Activated naive CD4-positive, alpha-beta T cell treated with Interleukin-2 at 50 U/mL for 16 hours (primary cell): ENCODE measurements at places on chromosomes 2 and 18.

DNA sequence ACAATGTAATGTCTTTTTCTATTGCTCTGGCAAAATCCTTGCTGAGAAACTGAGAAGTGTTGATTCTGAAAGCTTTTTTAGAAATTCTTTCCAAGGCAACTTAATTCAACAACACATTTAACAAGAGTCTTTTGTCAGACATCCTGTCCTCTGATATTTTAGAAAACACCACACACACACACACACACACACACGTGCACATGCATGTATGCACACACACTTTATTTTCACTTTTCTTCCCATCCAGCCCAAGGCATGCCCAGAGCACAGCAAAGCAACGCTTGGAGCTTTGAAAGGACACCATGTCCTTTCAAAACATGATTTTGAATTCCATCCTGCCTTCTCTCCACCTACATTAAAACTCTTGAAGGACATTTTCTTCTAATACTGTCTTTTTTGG, 116.1 kb downstream of the ATL2 start:
- DNase-seq, result no peak

DNA sequence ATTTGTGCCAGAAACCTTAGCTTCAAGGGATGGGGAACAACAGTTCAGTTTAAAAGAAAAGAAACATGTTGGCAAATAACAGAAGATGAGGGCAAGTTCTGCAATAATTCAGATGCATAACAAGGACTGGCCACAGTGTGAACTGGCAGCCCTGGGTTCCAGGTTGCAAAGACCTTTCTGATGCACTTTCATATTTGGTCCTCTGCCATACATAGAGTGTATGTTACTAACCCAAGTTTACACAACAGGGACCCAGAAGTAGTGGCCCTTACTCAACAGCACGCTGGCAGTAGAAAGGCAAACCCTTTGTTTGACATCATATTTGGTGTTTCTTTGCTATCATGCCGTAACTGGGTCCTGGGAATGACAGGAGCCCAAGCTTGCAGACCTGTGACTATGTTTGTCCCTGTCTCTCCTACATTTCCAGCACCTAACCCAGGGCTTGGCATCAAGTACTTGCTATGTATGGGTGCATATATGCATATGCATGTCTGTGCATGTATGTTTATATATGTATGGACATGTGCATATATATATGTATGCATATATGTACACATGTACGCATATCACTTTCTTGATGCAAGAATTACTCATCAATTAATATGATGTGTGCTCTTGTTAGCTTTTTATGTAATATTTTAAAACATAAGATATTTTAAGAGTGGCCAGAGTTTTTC, 94.3 kb downstream of the MBP start:
- DNase-seq, result no peak

GRCh38 chr2:197850882-197851450, 46.6 kb downstream of the PLCL1 start:
- DNase-seq, result no peak

- DNase-seq, result no peak
Observed at GRCh38 chr2:145875016-145875415, 1355.1 kb upstream of the ZEB2 start.

- no peak for DNase-seq
Observed at GRCh38 chr2:207484444-207485391, 45.0 kb upstream of the CREB1 start.

DNA sequence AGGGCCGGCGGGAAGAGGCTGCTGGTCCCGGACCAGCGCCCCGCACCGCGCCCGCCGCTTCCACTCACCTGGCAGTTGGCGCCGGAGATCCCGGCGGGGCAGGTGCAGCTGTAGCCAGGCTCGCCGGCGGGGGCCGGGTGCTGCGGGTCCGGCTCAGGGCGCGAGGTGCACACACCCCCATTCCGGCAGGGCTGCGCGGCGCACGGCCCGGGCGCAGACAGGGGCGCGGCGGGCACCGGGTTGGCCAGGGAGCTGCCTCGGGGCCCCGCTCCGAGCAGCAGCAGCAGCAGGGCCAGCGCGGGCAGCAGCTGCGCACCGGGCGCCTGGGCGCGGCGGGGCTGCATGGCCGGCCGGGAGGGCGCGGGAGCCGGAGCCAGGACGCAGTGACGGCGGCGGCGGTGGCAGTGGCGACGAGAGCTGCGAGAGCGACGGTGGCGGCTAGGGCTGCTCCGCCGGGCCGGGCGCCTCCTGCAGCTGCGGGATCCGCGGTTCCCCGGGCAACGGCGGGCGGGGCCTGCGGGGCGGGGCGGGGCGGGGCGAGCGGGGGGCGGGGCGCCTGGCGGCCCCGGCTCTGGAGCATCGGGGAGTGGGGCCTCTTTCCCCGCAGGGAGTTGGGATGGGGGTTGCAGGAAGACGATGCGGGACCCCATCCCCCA, at the start of gene DNER:
Gene DNER, minus strand, starts transcription at position 476 of the 656 bp plus-strand sequence. Its CDS starts 132 bp downstream, at position 344.
- peak; percentile 41 for DNase-seq

DNA sequence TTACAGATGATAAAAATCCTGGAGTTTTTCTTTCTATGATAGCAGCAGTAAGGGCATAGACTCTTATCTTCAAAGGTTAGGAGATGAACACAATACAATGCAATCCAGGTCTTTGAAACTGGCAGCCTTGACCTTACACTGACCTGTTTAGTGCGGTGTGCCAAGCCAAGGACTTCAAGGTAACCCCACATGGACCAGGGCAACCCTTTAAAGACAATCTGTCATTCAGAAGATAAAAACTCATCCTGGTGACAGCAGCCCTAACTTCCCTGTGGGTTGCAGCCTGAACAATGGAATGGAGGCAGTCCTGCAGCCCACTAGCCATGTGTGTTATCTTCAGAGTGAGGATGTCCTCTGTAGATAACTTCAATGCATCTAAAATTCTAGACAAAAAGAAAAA, 78.1 kb downstream of the RTTN start:
- no peak for DNase-seq

GRCh38 chr2:46695283-46695682, 215.9 kb downstream of the TMEM247 start:
- DNase-seq, result no peak

DNA sequence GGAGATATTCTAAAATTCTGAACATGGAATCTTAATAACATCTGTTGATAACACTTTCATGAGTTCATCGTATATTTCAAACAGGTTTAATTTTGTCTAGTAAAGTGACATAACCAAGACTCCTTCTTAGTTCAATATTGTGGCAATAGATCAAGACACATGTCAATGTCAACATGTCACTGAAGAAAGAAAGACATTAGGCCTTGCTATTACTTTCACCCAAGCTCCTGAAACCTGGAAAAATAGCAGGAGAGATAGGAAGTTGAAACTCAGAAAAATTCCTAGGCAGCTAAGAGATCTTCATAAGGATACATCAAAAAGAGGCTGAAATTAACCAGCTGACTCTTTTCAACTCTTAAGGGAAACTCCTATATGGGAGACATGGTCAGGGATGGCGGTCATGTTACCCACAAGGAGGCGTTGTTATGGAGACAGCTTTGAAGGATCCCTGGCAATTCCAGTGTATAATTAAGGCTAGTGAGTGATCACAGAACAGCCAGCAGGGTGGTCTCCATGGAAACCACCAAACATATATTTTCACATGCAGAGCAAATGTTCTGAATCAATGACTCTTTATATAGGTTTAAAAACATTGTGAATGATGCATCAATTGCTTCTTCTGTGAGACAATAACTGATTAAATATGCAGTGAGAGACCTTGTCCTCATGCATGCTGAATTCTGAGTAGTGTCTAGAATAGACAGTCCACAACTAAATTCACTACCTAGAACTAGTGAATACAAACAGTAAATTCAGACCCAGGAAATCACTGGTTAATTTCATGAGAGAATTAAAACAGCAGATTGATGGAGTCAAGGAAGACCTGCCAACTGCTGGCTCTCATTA, 115.3 kb upstream of the RIOK3 start:
- no peak for DNase-seq

- no peak for DNase-seq
Observed at GRCh38 chr18:54957296-54957832, 1.9 kb downstream of the CCDC68 start.

- DNase-seq, result no peak
Observed at GRCh38 chr2:193776988-193777387, 1582.3 kb upstream of the TMEFF2 start.

GRCh38 chr18:67550872-67551520, 34.5 kb upstream of the DSEL start:
- no peak for DNase-seq

DNA sequence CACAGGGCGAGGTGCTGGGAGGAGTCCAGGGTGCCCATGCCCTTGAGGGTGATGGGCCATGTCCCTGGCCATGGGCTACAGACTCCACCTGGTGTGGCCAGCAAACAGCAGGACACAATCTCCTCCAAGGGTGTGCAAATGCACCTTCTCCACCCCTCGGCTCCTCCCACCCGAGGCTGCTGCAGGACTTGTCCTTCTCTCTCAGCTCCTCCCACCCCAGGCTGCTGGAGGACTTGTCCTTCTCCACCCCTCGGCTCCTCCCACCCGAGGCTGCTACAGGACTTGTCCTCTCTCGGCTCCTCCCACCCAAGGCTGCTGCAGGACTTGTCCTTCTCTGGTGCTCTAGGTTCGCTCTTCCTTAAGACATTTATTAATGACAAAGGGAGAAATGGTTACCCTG, 57.3 kb upstream of the SNTG2 start:
- no peak for DNase-seq

GRCh38 chr18:35890323-35890722, 82.2 kb upstream of the RMP24 start:
- DNase-seq, result no peak

GRCh38 chr2:187126247-187127005, 277.5 kb upstream of the ZSWIM2 start:
- DNase-seq, result no peak

DNA sequence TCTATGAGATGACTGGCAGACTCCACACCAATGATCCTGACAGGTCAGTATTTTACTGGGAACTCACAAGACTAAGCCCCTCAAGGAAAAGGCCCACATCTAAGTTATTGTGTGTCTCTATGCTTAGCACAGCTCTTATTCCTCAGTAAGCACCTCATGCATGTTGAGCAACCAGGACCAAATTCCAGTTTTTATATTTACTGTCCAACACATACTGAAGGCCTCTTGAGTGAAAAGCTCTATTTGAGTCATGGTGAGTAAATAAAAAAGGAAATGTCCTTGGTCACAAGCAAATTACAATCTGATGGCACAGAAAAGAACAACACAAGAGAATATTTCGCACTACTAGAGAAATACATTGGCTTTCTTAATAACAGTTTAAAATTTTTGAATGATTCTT, 87.9 kb upstream of the ETAA1 start:
- DNase-seq, result no peak

DNA sequence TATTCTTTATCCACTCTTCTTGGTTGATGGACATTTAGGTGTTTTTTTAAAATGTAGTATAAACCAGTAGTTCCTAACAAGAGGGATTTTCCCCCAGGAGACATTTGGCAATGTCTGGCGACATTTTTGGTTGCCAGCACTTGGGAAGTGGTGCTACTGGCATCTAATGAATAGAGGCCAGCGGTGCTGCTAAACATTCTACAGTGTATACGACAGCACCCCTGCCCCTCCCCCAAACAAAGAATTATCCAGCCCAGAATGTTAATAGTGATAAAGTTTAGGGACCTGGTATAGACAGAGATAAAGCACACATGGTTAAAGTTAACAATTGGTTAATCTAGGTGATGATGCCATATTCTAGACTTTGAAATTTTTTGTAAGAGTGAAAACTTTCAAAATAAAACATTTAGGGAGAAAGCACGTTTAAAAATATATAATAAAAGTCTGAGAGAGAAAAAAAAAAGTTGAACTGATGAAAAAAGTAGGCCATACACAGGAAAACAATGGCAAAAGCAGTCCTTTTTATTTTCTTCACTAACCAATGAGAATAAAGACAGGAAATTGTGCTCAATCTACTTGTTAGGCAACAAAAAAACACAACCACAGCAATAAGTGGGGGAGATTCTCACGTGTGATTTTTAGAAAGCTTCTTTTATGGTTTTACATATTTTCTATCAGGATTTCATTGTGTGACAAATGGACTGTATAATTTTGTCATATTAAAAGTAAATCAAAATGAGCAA, 14.8 kb downstream of the FBXO48 start:
- DNase-seq, result no peak

DNA sequence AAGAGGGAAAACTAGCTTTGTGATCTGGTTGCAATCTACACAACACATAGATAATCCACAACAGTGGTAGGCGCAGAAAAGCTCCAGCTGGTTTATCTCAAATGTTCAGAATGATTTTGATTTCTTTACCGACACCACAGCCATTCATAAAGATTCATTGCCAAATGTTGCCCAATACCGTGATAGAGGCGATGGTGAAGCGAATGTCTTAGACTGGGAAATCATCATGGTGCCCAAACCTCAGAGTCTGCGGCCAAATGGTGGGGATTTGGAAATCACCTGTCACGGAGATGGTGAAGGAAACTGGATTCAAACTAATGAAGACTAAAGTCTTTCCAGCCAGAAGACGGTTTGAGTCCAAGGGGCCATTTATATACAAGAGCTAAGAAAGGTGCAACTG, 48.5 kb upstream of the CCDC150 start:
- no peak for DNase-seq

GRCh38 chr2:95231723-95232122, 24.4 kb downstream of the ZNF892 start:
- peak; percentile 6 for DNase-seq

- DNase-seq, result no peak
Observed at GRCh38 chr2:85312404-85312803, 15.4 kb downstream of the TGOLN2 start.

DNA sequence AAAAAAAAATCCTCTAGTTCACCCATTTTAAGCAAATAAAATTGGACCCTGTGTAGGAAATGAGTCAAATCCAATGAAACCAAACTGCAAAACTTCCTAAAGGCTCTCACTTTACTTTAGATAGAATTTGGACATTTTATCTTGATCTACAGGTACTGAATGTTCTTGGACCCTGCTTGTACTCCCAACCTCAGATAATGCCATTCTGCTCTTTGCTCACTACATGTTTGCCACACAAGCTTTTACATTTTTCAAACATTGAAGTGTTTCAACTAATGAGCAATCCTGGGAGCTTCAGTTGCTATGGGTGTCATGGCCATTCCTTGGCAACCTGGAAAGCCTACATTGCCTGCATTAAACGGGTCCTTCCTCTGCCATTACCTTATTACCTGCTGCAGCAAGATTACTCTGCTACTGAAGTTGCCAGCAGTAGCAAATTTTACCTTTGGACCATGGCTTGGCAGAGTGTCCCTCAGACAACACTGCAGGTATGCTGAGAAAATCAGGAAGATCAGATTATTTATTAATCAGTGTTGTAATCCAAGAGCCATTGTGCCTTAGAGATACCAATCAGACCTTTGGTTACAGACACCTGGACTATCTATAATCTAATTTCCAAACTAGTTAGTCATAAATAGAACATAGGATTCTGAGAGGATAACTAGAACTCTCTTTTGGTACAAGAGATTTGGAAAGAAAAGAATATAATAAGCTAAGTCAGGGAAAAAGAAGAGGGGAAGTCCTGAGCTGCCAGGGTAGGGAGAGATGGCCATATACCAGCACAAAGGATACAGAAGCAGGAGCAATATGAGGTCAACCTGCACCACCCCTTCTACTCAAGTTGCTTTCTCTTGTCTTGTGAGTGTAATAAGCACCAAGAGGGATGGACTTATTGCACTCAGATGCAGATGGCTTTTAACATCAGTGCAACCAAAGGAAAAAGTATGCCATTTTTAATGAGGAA, 293.3 kb upstream of the TFPI start:
- DNase-seq, result no peak
